Substantia nigra (tissue), 51 donors: ENCODE measurements at places on chromosomes 3 and 15.
A peak's percentile ranks its signal among the peaks of the same experiment; 100 is the strongest.

GRCh38 chr15:68990992-68991500, 23.4 kb upstream of the NOX5 start:
- no peak for DNase-seq

- no peak for DNase-seq
These were observed 124.8 kb upstream of the C15orf61 start for GRCh38 chr15:67396114-67396513.

DNA sequence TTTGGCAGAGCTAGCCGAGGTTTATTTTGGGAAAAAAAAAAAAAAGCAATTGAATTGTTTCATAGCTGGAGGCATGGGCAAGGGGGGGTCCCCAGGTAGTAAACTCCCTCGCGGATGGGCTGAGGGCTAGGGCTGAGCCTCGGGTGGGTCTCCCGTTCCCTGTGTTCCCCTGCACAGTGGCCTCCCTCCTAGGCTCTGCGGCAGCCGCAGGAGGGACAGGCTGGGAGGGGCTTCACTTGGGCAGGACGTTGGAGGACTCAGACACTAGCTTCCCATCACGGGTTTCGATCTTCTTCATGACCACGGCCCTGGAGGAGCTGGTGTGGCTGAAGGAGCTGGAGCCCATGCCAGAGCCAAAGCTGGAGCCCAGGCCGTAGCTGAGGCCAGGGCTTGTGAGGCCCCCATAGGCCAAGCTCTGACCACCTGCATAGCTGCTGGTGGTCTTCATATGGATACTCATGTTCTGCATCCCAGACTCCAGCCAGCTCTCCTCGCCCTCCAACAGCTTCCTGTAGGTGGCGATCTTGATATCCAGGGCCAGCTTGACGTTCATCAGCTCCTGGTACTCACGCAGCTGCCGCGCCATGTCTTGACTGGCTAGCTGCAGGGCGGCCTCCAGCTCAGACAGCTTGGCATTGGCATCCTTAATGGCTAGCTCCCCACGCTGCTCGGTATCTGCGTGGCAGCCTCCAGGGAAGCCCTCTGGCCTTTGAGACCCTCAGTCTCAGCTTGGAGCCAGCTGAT, 64.0 kb upstream of the CDAN1 start:
- DNase-seq = no peak

GRCh38 chr3:95613993-95614392, 1200.4 kb upstream of the EPHA6 start:
- no peak for DNase-seq

DNA sequence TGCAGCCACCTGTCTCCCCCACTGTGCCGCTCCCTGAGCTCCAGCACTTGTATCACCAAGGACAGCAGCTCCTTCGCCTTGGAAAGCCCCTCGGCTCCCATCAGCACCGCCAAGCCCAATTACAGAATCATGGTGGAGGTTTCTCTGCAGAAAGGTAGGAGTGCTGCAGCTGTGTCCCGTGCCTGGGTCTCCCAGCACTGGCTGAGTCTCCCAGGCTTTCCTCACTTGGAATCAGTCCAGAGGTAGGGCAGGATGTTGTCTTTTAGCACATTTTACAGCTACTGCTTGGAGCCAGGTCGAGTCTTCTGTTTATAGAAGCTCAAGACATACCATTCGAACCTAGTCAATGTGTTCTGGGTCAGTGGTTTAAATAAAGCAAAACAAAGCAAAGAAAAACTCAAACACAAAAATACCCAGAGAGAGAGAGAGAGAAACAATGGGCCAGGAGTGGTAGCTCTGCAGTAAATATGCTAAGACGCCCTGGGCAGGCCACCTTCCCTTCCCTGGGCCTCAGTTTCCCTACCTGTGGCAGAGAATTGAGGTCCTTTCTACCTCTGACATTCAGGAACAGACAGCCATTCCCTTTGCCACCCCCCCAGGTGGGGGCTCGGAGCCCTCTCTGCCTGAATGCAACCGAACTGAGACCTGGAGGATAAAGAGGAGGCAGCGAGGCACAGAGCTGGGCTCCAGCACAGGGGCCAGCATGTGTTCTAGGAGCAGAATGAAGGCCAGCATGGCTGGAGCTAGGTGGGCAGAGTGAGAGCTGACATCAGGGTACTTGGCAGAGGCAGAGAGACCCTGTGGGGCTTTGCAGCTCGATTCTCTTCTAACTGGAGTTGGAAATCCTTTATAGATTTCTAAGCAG, 44.1 kb downstream of the STARD5 start:
- no peak for DNase-seq

DNA sequence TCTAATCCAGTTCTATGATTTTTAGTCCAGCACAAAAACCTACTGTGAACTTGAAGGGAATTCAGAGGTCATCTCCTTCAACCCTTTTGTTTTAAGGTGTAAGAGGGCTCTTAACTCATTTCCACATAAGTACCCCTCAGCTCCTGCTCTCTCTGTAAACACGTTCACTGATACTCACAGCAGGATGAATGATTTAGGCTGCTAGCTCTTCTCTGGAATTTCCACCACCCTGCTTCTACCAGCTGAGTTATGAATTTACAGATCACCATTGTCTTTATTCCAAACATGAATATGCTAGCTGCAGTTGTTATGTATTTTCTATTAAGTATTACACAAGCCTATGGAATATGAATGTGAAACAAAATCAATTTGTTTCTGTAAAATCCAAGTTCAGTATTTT, 101.3 kb upstream of the NANOGP8 start:
- no peak for DNase-seq

- no peak for DNase-seq
These were observed 26.5 kb downstream of the IQSEC1 start for GRCh38 chr3:13046569-13047274.

DNA sequence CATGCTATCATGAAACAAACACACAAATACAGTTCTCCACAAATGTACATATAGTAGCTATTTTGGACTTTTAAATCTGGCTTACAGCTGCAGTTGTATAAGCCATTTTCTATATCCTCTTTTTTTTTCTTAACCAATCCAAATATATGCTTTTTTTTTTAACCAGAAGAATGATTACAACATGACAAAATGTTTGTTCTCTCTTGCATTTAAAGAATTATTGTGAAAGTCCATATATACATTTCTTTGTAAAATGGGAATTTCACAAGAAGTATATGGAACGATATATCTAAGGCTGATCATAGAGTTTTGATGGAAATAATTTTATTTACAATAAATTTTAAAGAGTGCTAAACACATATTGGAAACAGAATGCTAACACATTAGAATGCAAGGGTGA, 95.6 kb downstream of the CD200R1L start:
- DNase-seq = no peak

DNA sequence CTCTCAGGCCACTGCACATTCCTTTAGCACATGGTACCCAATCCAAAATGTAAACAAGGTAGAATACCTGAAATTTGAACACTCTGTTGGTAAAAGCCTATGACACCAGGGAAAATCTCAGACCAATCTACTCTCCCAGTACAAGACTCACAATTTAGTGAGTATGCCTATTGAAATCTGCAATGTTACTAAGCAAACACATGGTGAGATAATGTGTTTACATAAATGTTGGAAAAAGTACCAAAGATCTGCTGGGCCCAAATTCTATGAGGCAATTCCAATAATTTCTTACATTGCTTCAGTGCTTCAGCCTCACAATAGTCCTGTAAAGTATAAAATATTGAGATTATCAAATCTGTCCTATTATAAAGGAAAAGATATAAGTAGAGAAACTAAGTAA, 536.1 kb downstream of the PYDC2 start:
- no peak for DNase-seq

GRCh38 chr3:43106293-43106628, 382 bp upstream of the POMGNT2 start:
- DNase-seq = no peak

GRCh38 chr3:7428206-7428718, 567.3 kb downstream of the GRM7 start:
- no peak for DNase-seq

- no peak for DNase-seq
These were observed 47.7 kb upstream of the HERC1 start for GRCh38 chr15:63881431-63881830.

DNA sequence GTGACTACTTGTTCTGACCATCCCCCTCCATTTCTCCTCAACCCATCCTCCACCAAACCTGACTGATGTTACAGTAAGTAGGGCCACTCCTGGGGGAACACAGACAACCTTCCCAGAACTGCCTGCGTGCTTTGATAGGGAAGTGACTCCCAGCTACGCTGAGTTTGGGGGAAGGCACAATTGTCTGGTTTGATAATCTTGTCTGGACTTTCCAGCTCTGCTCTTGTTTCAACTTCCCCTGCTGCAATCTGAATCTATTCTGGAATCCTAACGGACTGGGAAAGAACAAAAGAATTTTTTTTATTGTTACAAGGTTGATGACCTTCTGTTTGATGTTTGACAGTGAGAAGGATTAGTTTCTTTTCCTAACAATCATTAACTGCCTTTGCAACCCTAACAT, 895.6 kb downstream of the ROBO1 start:
- peak; percentile 6 for DNase-seq

- DNase-seq = no peak
These were observed 76.4 kb downstream of the HES1 start for GRCh38 chr3:194212161-194212844.
